ENCODE measurements at places on chromosomes 1 and 21.

- no peak for DNase-seq
Measured at GRCh38 chr1:156100205-156100995, 14.1 kb upstream of the LMNA start.

GRCh38 chr1:169680377-169681019, 30.9 kb downstream of the SELL start:
- DNase-seq: no peak

- no peak for DNase-seq
Measured at GRCh38 chr1:18160290-18160942, 52.8 kb downstream of the IGSF21 start.

- no peak for DNase-seq
Measured at GRCh38 chr1:224199679-224200078, 16.6 kb downstream of the DEGS1 start.

- no peak for DNase-seq
Measured at GRCh38 chr1:43011020-43011419, 52.4 kb upstream of the SLC2A1 start.

DNA sequence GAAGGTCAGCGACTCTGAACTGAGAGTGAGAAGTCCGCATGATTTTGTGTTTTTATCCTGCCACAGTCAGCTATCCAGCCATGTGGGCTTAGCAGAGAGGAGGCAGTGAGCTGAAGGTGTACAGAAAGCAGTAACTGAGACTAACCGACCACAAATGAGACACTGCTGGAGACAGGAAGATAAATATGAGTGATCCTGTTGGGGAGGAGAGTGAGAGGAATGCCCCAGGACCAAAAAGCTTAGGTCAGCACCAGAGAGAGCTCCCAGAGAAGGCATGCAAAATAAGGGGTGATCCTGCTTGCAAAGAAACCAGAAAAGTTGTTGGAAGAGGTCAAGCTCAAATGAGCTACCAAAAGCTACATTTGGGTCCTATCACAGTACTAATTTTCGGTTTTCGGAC, 63.7 kb downstream of the HLCS start:
- no peak for DNase-seq

- DNase-seq: peak; percentile 54
Measured at GRCh38 chr1:31007462-31007991, 58.0 kb downstream of the PUM1 start.

GRCh38 chr1:26855636-26856035, 7.3 kb upstream of the SFN start:
- no peak for DNase-seq

DNA sequence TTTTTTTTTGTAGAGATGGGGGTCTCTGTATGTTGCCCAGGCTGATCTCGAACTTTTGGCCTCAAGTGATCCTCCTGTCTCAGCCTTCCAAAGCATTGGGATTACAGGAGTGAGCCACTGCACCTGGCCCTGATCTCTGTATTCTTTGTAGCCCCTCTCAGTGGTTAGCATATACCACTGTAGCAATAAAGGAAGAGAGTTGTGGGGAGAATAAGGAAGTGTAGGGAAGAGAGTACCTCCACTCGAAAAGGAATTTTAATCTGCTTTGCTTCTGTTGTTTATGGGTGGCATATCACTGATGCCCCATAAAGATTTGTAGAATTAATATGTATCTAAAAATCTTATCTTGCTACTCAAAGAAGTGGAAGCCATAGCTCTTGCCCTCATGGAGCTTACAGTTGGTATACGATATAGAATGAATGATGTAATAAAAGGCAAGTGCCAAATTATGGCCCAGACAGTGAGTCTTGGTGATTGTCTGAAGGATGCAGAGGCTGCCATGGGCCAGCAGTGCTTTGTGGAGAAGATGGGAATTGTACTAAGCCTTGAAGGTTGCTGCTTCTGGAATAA, 96.0 kb downstream of the CLIC6 start:
- DNase-seq: no peak

DNA sequence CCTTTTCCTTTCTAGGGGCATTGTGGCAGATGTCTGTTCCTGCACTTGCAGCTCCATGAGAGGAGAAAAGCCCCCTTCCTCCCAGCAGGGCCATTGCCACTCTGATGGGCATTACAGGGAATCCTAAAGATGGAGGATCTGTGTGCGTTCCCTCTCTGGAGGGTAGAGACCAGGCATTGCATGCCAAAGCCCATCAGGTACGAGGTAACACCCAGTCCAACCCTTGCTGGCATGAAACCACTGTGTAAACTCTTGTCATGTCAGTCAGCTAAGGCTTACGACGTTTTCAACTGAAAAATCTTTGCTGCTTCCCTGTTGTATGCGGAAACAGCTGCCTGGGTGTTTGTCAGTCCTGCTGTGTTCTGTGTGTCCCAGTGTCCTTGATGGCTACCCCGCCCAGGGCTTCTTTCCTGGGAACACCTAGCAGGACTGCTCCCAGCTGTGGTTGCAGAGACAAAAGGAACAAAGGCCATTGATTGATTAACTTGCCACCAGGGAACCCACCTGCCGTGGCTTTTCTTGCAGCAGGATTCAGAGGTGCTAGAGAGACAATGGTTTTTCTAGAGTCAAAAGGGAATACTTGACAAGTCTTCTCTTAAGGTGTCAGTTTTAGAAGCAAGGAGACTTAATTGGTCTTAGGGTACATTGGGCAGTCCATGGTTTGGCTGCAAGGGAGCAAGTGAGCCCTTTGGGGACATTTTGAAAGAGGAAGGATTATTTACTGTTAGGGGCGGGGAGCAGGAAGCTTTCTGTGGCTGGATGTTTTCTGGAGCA, 24.6 kb downstream of the B3GALT5 start:
- no peak for DNase-seq

DNA sequence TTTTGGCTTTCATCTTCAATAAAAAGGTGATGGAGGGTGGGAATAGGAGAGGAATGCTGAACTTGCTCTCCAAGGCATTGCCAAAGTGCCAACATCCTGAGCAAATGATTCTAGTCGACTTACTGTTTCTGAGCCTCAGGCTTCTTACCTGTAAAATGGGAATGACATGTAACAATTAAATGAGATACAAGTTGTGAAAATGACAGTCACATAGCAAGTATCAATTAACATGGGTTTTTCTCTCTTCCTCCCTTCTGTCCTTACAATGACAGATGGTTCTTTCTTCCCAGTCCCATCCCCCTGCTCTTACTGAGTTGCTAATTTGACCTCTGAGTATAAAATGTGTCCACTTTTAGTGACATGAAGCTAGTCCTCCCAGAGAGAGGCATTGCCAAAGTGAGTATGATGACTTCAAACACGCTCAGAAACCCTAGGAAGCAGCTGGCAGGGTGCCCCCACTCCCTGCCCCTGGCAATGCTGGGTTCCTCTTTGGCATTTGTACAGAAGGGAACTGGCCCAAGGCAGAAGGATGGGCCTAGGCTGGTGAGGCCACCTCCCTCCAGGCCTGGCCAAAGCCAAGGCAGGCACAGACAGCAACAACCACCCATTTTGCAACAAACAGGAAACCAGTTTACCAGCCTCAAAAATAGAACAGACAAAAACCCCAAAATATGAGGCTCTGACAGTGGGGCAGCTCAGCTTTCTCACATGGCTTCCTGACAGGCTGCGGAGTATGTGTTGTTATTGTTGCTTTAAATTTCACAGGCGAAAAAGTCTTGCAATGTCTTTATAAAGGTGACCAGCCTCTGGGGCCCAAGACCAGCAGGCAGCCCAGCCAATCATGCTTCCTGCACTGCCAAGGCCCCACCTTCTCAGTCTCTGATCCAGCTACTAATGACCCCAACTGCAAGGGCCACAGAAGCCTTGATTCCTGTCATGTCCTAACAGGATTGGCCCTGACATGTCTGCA, 115.9 kb downstream of the HIVEP3 start:
- no peak for DNase-seq

DNA sequence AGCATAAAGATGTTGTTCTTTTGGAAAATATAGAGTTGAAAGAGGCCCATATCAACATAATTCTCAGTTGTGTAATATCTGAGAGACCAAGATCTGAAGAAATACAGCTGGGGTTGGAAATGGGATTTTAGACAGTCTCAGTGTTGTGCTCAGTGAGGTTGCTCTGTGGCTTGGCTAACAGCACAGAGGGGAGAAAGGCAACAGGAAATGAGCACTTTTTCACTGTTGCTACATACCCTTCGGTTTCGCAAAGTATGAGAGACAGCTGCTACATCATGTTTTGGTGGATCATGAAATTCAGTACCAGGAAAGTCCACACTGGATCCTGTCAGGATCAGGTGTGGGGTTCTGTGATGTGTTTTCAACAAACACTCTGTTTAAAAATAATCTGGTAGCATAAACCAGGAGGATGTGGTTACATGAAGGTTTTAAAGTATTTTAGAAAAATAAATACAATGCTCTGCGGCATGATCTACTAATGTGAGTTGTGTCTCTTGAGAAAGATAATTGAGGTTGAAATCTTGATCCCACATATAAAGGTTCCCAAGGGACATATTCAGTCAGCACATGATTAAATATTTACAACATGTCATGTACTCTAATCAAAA, 7.0 kb upstream of the GPR88 start:
- DNase-seq: peak; percentile 16

GRCh38 chr1:105838071-105838470, 1218.4 kb upstream of the PRMT6 start:
- no peak for DNase-seq

DNA sequence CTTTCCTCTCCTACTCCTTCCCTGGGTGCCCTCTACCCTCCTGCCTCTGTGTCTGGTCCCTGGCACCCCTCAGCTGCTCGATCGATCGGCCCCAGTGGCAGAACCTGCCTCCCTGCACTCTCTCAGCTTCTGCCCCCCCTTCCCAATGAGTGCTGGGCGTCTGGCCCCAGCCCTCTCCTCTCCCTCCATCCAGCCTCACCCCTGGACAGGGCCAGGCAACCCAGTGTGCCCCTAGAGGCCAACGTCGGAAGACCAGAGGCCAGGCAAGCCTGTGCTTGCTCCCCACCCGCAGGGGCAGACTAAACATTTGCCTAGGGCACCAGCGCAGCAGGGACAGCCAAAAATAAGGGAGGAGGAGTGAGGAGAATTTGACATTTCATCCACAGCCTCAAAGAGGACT, 43.5 kb downstream of the LGR6 start:
- DNase-seq: no peak

GRCh38 chr21:43287795-43288755, 119.3 kb downstream of the CRYAA start:
- no peak for DNase-seq

DNA sequence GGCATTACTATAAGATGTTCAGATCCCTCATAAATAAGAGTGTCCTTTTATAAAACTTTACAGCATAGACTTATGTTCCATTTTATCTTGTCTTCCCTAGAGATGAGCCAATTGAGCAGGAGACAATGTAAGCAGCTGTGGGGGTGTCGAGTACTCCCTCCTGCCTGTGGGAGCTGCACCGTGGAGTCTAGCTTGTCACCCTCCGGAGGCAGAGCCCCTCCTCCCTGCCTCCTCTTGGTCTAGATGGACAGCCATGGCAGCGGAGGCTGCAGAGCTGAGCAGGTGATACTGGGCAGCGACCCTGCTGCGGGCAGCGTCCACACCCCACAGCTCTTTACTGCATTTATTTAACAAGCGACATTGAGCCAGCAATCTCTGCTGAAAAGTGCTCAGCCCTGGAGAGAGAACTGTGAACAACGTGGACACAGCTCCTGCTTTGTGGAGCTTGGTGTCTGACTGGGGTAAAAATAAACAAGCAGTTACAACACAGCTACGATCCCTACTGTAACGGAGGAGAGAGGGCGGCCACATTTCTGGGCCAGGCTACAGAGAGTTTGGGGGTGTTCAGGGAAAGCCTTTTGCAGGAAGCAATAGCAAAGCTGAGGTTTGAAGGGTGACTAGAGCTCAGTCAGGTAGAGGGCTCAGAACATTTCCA, 12.8 kb upstream of the KIF21B start:
- DNase-seq: no peak

GRCh38 chr1:147264158-147264768, 21.8 kb downstream of the CHD1L start:
- DNase-seq: no peak

GRCh38 chr1:246695136-246695535, 29.1 kb upstream of the SCCPDH start:
- DNase-seq: no peak

DNA sequence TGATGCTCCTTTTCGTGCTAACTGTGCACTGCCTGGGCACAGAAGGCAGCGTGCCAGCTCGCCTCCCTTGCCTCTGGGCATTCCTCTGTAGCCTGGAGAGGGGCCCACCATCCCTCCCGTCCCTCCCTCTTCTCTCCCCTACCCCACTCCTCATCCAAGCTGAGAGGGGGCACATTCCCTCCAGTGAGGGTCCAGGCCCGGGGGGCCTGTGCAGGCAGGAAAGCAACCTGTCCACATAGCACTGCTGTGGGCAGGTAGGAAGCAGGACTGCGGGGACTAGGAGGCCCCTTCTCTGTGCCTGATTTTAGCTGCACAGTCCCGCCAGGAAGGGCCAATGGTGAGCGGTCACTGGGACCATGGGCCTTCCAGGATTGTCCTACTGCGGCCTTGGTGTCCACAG, 10.3 kb upstream of the PKNOX1 start:
- DNase-seq: no peak

- DNase-seq: no peak
Measured at GRCh38 chr1:222233444-222234158, 314.3 kb downstream of the HHIPL2 start.

DNA sequence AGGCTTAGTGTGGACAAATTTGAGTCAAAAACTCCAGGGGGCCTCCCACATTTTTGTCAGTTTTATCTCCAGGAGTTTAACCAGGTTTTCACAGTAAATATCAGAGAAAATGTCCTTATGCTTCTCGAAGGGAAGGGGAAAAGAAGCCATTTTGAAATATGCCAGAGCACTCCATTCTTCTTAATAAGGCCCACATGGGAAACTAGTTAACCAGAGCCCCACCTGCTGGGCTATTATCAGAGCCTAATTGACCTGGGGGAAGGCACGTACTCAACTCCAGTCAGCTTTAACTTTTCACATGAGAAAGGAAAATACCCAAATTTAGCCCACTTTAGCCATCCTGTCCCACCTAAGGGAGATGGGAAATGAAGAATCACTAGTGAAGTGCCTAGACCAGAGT, 296.3 kb downstream of the PTBP2 start:
- DNase-seq: no peak

- DNase-seq: no peak
Measured at GRCh38 chr1:66311628-66312027, 222.3 kb upstream of the SGIP1 start.

- DNase-seq: peak; percentile 36
Measured at GRCh38 chr1:43373066-43373940, 5.5 kb upstream of the ELOVL1 start.

- DNase-seq: no peak
Measured at GRCh38 chr1:12408662-12409061, 178.8 kb downstream of the VPS13D start.

- DNase-seq: no peak
Measured at GRCh38 chr1:153340356-153340755, 8.3 kb downstream of the PGLYRP4 start.

GRCh38 chr1:165954940-165955339, 127.5 kb downstream of the UCK2 start:
- DNase-seq: peak; percentile 46

All from AG09319 (cell line).